Fibroblast of skin of left biceps (primary cell): ENCODE measurements at places on chromosomes 3 and 15.

- peak; percentile 85 for DNase-seq
Measured at GRCh38 chr15:95557226-95558046, 773.1 kb upstream of the NR2F2 start.

- DNase-seq = peak; percentile 13
Measured at GRCh38 chr3:77186728-77187127, 146.8 kb downstream of the ROBO2 start.

DNA sequence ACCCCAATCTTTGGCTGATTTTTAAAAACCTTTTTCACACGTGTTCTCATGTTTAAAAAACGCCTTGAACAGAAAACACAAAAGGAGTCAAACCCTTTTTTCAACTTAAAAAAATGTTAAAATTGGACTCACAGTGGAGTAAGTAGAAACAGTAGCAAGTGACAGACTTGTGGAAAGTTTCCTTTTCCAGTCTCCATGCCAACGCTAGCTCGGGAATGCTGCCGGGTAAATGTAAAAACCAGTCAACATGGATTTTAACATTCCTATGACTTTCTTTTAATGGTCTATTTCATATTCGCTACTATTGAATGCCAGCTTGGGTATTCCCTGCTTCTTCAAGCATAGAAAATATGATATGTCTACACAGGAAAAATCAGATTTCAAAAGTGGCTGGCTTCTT lies 1.6 kb upstream of the PROK2 start:
- DNase-seq = no peak

- no peak for DNase-seq
Measured at GRCh38 chr3:150627557-150627956, 24.4 kb downstream of the SELENOT start.

GRCh38 chr3:24226397-24226796 lies 268.3 kb downstream of the THRB start:
- DNase-seq = no peak

DNA sequence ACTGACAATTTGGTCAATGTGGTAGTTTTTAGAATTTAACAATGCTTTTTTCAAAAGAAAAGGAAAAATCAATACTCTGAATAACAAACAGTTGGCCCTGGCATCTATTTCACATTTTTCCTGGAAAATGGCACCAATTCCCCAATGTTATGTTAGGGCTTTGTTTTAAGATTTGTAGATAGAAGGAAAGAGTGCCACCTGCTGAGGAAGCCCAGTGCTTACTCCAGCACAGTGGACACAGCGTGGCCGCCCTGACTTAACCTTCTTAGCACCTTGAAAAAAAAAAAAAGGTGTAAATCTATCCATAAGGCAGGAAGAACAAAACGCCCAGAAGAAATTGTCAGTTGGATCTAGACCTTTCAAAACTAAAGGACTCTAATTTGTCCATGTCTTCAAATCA lies 110.7 kb upstream of the CNTN4 start:
- DNase-seq = peak; percentile 8

- DNase-seq = no peak
Measured at GRCh38 chr3:69691860-69692259, 47.4 kb upstream of the MITF start.

DNA sequence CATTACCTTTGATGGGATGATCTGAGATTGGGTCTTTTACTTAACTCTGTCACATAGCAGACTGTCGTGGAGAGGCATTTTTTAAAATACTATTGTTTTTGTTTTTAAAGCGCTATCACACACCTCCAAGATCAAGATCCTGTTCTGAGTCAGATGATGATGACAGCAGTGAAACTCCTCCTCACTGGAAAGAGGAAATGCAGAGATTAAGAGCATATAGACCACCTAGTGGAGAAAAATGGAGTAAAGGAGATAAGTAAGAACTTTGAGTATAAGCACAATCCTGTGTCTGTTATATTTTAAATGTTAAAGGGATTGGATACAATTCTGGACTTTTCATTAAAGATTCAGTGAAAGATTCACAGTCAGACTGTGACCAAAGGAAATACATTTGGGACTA lies 18.4 kb upstream of the ZBTB47 start:
- DNase-seq = no peak
